ENCODE measurements at places on chromosomes 3 and 15.

- peak; percentile 45 for DNase-seq
Measured at GRCh38 chr15:45921376-45921775, 286.5 kb downstream of the SQOR start.

DNA sequence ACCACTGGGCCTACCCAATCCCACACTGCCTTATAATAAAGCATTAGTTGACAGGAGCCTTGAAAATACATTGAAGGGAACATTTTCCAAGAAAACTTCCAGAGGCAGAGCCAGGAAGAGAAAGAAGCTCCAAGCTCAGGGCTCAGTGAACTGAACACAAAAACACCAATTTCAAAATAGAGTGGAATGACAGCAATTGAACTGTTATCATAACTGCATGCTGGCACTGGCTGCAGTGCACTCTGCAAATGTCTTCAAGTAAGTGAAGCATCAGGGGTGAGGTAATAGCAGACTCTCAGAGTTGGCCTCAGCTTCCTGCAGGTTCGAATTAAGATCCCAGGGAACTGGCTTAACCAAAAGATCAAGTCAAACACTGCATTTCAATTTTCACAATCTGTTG, 388.0 kb upstream of the WNT5A start:
- no peak for DNase-seq

DNA sequence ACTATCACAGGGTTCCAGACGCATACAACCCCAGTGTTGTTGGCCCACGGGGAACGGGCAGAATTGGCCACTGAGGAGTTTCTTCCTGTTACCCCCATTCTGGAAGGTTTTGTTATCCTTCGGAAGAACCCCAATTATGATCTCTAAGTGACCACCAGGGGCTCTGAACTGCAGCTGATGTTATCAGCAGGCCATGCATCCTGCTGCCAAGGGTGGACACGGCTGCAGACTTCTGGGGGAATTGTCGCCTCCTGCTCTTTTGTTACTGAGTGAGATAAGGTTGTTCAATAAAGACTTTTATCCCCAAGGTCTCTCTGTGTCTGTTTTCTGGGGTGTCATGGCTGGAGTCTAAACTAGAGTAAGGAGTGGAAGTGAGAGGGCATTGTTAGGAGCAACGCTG, 5.7 kb upstream of the EIF4G1 start:
- no peak for DNase-seq

- DNase-seq = no peak
Measured at GRCh38 chr3:56042326-56042951, 425.8 kb downstream of the ERC2 start.

DNA sequence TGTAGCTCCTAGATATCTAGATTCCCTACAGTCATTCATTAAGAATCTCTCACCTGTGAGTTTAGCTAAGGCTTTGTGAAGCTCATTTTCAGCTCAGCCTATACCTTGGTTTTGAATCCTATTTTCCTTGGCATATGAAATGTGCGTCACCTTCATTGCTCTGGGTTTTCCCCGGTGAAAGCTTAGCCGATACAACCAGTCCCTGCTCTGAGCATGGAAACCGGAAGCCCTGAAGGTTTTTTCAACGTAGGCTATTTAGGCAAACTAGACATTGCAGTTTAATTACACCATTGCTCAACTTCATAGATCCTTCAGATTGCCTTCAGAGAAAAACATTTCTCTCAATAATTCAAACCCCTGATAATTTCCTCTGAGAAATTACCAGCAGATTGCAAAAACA, 206.8 kb upstream of the TPRG1 start:
- DNase-seq = peak; percentile 40

DNA sequence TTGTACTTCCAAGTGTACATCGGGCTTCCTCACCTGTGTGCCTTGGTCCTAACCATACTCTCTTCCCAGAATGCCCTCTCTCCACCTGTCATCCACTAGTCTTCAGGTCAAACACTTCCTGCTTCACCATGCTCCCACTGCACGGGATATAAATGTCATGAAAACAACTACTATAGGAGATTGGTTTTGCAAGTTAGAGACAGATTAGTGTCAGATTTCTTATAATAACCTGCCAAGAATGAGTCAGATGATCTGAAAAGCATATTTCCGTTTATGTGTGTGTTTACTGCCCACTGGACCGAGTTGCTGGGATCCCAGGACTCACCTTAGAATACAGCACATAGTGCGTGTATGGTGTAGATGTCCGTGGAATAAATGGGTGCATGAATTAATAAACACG, 21.4 kb downstream of the PLA1A start:
- no peak for DNase-seq

- DNase-seq = no peak
Measured at GRCh38 chr3:3800685-3801493, 1.7 kb downstream of the LRRN1 start.

DNA sequence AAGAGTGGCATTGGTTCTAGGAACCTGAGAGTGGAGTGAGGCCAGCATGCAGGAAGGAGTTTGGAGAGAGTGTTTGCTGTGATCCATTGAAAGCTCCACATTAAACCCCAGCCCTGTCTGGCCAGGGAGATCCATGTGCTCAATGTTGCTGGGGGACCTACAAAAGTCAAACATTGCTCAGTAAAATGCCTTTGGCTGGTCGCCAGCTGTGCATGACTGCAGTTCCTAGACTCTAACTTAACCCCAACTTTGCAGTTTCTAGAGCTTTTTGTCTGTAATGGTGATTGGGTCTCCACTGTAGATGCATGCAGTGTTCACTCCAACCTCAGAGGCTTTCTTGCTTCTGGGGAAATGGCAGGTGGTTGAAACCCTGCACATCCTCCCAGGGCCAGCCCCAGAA, 99.7 kb upstream of the ABHD17C start:
- no peak for DNase-seq

GRCh38 chr3:168088106-168088720, 7.5 kb downstream of the GOLIM4 start:
- peak; percentile 7 for DNase-seq

DNA sequence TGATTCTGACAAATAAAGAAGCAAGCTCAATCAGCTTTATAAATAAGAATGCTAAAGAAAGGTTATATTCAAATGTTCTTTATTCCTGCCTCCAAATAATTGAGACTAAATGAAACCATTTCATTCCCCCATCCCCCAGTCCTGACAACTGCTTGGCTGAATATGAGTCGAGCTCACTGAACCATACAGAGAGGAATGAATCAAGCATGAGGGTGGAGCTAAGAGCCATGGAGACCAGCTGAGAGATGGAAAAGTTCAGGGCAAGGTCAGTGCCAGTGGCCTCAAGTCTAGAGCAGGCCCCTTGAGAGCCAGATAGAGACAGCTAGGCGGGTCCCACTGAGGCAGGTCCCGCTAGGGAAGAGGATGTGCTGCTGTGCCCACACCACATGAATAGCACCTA, 188.7 kb upstream of the EIF1B start:
- no peak for DNase-seq
